ENCODE measurements at places on chromosomes 16 and 17.
A peak's percentile ranks its signal among the peaks of the same experiment; 100 is the strongest.

DNA sequence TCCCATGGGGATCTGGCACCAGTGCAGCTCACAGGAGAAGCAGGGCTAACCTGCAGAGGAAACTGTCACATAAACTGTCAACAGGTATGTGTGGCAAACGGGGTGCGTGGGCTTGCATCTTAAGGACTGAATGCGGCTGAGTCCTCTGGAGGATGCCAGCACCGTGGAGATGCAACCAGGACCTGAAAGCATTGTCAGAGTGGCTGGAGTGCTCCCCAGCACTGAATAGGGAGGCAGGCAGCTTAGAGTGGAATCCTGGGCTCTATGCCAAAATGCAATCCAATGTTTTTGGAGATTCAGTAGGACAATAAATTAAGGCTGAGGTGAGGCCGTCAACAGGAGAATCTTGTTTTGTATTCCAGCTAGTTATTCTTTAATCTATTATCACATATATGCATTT lies 21.3 kb upstream of the SALL1 start:
- no peak for DNase-seq

GRCh38 chr17:40251576-40251975 lies 32.5 kb downstream of the WIPF2 start:
- DNase-seq: peak; percentile 78

GRCh38 chr17:72284806-72285205 lies 164.0 kb downstream of the SOX9 start:
- DNase-seq: no peak

DNA sequence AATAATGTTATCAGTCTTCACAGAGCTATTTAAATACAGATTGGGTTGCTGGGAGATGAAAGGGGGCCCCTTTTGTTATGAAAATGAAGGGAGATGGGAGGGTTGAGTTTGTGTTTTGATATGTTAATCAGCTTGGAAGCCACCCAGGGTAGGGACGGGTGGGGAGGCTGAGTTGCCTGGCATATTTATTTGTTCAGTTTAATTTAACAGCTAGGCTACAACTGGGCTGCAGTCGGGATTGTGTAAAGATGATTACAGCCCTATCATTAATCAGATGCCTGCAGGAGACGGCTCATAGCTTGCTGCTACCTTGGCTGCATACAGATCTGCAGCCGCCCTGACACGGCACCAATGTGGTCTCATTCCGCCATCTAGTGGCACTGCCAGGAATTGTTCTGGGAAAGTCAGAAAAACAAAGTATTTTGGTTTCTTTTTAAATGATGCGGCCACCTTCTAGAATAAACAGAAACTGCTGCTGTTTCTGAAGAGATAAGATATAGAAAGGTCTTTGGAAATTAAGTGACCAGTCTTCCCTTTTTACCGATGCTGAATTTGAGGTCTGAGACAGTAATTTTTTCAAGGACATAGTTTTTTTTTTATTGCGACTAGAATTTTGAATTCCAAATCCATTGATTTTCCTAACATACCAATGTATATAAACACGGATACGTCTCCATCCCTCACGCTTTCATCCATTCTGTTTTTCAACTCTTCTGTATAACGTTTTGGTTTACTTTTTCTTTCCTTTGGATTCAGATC lies 458.0 kb upstream of the ASIC2 start:
- peak; percentile 55 for DNase-seq

DNA sequence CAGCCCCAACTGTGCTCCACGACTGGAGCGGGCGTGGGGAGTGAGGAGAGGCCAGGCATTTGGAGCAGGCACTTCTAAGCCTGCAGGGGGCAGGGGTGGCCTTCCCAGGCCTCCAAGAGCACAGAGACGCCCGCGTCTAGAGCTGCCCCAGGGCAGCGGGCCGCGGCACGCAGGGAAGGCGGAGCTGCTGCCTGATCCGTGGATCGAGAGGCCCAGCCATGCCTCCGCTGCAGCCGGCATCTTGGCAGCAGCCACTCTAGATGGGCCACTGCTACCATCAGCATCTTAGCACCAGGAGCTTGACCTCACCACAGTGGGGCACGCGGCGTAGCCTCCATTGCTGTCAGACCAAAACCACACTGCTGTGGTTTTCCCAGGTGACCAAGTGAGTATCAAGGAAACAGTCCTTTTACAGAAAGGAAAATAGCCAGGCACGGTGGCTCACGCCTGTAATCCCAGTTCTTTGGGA lies 20.4 kb upstream of the WDR45B start:
- DNase-seq: peak; percentile 57

DNA sequence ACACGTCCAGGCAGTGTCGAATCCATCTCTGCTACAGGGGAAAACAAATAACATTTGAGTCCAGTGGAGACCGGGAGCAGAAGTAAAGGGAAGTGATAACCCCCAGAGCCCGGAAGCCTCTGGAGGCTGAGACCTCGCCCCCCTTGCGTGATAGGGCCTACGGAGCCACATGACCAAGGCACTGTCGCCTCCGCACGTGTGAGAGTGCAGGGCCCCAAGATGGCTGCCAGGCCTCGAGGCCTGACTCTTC lies 7.2 kb upstream of the CD68 start:
- DNase-seq: no peak

- peak; percentile 23 for DNase-seq
Observed at GRCh38 chr17:41211845-41212466, 14.5 kb upstream of the KRTAP9-2 start.

DNA sequence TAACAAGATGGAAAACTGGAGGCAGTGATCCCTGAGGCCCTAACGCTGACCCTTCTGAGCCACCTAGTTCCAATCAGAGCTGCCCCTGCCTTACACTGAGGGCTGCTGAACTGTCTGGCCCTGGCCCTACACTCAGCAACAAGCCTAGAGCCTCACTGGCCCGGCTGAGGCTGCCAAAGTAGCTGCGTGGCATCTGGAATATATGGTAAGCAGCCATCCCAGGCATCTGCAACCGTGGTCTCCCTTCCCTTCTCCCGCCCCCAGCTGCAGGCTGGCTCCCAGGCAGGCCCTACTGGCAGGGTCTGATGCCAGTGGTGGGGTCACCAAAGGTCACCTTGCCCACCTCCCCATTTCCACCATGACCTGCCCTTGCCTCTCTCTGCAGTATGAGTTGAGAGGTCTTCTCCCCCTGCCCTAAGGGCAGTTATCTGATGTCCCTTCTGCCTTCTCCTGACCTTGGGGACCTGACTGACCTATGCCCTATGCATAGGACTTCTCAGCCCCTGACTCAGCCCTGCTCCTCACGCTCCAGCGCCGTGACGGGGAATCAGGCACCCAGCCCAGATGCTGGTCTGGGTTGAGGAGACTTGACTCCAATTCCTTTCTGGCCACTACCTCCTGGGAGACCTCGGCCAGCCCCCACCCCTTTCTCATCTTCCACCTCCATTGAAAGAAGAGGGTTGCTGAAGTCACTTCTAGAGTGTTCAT lies 45.3 kb downstream of the CPNE2 start:
- no peak for DNase-seq

DNA sequence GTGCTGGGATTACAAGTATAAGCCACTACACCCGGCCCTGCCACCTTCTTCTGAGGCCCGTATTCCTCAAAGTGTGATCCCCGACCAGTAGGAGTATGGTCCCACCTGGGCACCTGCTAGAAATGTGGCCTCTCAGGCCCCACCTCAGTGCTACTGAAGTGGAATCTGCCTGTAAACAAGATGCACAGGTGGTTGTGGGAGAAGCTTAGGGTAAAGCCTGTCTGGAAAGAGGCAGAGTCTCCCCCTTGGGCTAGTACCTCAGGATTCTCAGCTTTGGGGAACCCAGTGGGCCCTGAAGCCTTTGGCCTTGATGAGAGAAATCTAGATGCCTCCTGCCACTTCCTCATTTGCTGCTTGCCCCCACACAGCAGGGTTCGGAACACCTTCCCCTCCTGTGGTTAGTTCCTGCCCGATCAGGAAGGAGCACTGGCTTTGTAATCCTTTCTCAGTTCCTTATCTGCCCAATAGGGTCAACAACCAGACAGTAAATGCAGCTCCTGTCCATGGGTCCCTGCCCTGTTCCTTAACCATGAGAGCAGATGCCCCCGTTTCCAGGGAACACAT lies 25.2 kb downstream of the TK2 start:
- no peak for DNase-seq

- no peak for DNase-seq
Observed at GRCh38 chr16:59558679-59559078, 824.6 kb upstream of the GOT2 start.

GRCh38 chr17:48352630-48353029 lies 77.4 kb downstream of the SKAP1 start:
- peak; percentile 16 for DNase-seq

DNA sequence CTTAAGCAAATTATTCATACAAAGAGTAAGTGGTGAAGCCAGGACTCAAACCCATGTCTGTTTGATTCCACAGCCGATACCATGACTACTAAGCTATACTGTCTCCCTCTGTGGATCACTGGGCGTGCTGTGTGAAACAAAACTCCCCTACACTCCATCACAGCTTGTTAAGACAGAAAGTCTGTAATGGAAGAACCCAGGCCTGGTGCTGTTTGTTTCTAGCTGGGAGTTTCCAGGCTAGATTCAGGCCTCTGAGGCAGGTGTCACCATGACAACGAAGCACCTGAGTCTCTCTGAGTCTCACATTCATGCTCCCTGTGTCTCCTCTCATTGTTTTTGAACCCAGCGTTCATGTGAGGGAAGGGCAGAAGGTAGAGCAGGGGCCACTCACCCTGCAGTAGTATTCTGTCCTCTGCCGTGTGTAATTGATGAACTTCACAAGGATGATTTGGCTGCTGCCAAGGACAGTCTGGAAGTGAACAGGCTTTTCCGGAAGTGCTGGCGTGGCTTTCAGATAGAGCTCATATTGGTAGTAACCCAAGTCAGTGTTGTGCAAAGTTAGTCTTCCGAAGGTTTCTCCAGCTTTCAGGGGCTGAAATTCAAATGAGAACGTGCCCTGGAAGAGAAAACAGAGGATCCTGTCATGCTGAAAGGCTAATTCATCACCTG lies 8.6 kb upstream of the VAC14 start:
- DNase-seq: no peak

GRCh38 chr17:81599719-81600486 lies 37.0 kb downstream of the NPLOC4 start:
- DNase-seq: peak; percentile 82

DNA sequence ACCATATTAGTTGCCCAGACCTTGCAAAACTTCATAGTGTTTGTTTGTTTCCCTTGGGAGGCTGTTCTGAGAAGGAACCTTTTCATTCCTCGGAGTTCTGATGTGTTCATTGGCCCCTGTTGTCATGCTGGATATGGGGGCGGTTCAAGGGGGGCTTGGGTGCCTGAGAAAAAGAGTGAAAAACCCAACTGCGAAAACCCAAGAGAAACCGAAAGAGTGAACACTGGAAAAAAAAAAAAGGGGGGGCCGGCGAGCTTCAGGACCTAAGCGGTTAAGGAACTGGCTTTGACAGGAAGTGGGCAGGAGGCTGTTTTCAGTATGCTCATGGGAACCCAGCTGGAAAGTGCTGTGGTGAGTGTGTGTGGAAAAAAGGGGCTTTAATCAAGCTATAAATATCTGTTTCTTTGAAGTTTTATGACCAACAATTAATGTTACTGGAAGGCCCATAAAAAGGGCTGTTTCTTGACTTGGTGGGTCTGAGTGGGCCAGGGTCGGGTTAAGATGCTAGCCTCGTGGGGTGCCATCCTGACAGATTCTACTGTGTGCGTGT lies 510.7 kb downstream of the MAF start:
- DNase-seq: no peak

DNA sequence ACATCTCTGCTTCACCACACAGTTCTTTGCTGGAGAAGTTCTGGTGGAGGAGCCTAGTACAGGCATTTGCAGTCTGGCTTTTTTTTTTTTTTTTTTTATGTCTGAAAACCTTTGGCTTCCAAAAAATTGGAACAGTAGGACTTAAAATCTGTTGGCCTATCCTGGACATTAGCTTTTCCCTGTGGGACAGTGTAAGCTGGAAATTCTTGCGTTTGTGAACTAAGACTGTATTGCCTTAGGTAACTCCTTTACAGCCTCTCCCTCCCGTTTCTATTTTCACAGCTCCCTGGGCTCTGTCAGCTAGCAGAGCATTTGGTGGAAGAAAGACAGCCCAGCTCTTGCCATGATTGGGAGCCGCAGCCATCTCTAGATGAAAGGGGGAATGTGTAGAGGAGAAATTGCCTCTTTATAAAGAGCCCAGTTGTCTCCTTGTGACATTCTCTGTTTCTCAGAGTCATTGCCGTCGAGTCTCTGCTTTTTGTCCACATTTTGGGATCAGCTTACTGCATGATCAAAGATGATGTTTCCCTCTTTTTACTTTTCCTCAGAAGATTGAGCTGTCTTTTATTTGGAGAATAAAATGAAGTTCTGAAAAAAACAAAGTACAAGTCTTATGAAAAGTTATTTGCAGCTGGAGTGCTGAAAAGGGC lies 227.5 kb downstream of the SPECC1 start:
- no peak for DNase-seq

DNA sequence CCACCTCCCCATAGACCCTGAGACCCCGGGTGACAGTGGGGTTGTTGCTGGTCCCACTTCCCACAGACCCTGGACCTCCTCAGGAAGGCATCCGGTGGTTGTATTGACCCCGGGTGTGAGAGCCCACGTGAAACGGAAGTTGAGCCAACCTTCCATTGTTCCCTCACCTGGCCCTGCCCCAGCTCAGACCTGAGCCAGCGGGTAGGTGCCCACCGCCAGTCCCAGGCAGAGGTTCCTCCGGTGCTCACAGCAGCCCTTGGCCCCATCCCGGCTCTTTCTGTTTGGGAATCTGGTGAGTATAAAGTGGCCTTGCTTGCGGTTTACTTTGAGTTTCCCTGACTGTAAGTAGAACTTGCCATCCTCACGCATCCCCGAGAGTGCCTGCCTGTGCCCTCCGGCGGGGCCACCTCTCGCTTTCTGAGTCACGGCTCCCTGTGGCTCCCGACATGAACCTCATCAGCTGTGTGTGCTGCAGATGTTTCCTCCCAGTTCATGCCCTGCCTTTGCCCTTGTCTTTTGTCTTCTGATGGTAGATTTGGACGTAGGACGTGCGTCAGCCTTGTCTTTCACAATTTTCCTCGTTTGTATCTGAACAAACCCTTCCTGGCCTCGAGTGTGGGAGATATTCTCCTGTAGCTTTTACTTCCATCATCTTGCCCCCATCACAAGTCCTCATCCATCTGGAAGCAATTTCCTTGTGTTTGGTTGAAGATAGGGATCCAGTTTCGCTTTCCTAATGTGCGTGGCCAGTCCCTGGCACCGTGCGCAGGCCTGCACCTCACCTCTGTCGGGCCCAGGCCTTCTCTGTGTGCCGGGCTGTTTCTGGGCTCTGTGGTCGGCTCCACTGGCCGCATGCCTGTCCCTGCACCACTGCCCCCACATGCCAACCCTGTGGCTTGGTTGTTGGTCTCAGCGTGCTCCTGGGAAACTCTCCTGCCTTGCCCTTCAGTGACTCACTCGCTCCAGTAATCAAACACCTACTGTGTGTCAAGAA lies 76.0 kb downstream of the METRNL start:
- peak; percentile 76 for DNase-seq

DNA sequence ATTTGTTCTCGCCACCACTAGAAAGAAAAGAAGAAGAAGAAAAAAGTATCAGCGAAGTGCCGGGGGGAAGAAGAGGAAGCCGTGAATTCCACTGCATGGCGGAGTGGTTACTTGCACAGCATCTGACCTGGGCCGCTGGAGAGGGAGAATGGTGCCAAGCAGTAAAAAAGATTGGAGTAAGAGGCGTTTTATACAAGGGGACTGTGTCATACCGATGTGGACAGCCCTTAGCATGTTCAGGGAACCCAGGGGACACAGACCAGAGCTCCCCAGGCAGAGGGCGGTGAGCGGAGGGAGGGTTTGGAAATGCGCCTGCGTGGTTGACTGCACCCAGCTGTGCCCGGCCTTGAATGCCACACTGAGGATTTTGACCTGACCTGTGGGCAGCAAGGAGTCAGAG lies 52.8 kb downstream of the PLXDC1 start:
- no peak for DNase-seq

- DNase-seq: peak; percentile 35
Observed at GRCh38 chr16:84942786-84943185, 68.5 kb downstream of the ZDHHC7 start.

- DNase-seq: no peak
Observed at GRCh38 chr16:81639348-81639747, 139.7 kb upstream of the PLCG2 start.

Data from fibroblast of skin of abdomen (primary cell).